ENCODE measurements at places on chromosomes 11 and 22.

GRCh38 chr11:3166268-3167142 is 1.4 kb upstream of the OSBPL5 start:
- peak; percentile 50 for DNase-seq

GRCh38 chr11:3090096-3090901 is 33.1 kb upstream of the CARS1 start:
- DNase-seq: no peak

DNA sequence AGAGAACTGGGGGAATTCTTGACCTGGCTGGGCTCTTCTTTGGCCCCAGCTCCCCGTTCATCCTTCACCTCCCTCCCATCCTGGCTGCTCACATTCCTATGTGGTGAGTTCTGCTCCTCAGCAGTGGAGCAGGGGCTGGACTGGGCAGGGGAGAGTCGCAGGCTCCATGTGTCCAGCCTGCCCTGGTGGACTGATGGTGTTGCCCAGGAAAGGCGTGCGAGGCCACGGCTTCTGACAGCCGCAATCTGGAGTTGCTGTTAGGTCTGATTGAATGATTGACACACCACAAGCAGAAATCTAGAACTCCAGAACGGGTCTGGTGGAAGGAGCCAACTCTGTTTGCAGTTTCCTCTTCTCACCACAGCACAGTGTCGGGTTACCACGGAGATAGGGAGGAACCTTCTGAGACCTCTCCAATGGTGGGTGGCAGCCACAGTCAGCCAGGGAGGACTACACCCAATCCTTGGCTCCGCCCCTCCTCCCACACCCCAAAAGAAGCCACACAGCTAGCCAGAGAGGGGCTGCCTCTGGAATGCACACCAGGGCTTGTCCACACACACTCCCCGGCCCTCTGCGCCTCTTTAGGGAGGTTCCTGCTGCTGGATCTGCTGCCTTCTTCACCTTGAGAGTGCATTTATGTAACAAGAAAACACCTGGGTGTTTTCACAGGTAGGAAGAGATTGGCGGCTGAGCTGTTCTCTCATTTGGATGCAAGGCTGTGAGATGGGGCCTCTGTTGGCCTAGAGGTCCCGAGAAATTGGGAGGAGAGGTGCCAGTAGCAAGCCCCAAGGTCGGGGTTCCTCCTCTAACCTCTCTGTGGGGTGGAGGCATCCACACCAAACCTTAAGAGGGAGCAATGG is 56.4 kb upstream of the CD44 start:
- no peak for DNase-seq

DNA sequence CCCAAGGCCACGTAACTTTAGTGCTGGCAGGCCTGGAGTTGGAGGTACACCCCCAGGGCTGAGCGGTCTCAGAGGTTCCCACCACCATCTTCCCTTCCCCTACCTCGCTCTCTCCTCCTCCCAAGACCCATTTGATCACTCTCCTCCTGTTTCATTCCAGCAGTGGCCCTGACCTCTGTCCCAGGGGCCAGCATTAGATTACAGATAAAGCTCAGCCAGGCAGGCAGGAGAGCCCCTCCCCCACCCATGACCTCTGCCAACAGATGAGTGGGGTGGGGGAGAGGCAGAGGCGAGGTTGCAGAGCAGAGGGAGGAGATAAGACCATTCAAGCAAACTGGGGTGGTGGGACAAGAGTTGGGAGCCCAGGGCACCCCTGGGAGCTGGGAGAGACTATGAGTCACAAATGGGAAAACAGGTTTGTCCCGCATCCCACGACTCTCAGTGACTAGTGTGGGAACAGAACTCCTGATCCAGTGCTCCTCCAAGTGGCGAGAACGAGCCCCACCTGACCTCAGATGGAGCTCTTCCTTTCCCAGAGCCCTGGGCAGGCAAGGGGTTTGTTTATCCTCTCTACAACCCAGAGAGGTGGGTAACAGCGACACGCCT is 367.9 kb downstream of the MN1 start:
- DNase-seq: no peak

GRCh38 chr22:42294034-42294985 is 23.9 kb upstream of the TCF20 start:
- peak; percentile 81 for DNase-seq

- DNase-seq: peak; percentile 23
Measured at GRCh38 chr11:2149864-2150847, 10.9 kb downstream of the INS start.

DNA sequence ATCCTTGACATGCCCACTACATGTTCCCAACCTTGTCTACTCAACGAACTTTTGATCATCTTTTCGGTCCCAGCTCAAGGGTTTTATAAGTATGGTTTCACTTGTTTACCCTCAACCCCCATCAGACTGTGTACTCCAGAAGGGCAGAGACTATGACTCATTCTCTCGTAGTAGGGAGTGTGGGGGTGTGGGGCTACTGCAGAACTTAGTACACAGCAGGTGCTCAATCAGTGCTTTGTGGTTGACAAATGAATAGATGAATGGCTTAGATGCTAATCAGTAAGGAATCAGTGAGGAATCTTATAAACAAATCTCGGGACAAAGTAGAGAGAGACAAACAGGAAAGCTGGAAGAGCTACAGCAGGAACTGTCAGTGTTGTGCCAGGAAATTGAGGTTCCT is 151.7 kb upstream of the PLET1 start:
- DNase-seq: no peak

- DNase-seq: no peak
Measured at GRCh38 chr22:27041745-27042310, 384.4 kb downstream of the MIAT start.

DNA sequence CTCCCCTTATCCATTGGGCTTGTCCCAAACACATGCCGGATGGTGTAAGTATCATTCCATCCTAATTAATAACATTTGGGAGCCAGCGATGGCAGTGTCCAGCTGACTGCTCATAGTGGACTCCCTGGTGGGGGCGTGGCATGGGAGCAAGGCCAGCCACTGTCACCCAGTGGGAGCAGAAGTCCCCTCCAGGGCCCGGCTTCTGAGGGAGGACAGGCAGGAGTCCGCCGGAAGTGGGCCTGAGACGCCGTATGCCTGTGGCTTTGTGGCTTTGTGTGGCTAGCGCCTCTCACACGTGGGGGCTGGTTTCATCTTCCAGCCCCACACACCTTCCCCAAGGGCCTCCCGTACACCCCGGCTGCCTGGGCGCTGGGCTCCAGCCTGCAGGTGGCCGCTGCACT is 124.5 kb downstream of the KCNQ1 start:
- DNase-seq: no peak

DNA sequence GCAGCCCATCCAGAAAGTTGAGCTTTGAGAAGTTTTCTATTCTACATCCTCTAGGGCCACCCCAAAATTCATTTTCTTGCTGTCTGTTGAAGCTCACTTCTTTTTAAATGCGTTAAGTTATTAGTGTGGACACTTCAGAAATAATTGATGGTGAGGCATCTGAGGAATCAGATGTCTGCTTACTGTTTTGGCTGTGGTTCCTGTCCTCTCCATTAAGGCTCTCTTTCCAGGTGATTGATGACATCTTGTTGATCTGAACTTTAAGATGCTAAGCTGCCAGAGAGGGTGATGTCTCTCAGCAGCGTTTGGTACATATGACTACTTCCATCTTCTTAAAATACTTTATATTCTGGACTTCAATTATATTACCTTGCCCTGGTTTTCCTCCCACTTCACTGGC is 45.2 kb downstream of the FAT3 start:
- DNase-seq: no peak

GRCh38 chr11:121420398-121420797 is 31.7 kb upstream of the SORL1 start:
- no peak for DNase-seq

GRCh38 chr11:19698493-19699292 is 13.9 kb upstream of the NAV2 start:
- DNase-seq: no peak

- no peak for DNase-seq
Measured at GRCh38 chr11:8372641-8373381, 109.1 kb upstream of the LMO1 start.

- no peak for DNase-seq
Measured at GRCh38 chr11:33178443-33179180, 17.3 kb upstream of the CSTF3 start.

- no peak for DNase-seq
Measured at GRCh38 chr11:65778901-65779668, 1.7 kb downstream of the AP5B1 start.

DNA sequence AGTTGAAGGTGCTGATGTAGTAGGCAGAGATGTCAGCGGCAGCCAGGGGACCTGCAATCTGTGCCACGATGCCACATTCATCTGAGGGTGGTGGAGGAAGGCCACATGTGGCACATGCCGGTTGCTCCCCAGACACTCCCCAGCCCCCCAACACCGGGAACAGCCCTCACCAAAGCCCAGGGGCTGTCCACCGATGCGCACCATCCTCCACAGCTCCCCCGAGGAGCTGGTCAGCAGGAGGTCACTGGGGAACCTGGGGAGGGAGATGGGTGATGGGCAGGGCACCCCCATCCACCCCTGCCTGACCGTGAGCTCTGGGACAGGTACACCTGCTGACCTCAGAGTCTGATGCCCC is 3.5 kb downstream of the CASTOR1 start:
- no peak for DNase-seq

DNA sequence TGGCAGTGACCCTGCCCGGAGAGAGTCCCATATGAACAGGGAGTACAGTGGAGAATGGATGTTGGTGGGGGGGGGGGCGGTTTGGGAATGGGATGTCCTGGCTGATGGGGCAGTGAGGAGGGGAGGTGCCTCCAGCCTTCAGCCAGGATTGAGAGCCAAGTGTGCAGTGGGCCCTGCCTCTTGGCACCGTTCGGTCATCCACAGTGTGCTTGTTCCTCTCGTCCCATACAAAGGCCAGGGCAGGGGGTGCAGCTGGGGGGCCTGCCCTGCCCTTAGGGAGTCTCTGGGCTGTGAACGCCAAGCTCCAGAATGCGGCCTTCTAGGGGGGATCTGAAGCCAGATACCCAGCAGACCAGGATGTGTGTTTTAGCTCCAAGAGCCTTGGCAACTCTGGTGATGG is 34.0 kb downstream of the KCNC1 start:
- DNase-seq: no peak

GRCh38 chr11:13008061-13008435 is 1.1 kb upstream of the RASSF10 start:
- DNase-seq: no peak

DNA sequence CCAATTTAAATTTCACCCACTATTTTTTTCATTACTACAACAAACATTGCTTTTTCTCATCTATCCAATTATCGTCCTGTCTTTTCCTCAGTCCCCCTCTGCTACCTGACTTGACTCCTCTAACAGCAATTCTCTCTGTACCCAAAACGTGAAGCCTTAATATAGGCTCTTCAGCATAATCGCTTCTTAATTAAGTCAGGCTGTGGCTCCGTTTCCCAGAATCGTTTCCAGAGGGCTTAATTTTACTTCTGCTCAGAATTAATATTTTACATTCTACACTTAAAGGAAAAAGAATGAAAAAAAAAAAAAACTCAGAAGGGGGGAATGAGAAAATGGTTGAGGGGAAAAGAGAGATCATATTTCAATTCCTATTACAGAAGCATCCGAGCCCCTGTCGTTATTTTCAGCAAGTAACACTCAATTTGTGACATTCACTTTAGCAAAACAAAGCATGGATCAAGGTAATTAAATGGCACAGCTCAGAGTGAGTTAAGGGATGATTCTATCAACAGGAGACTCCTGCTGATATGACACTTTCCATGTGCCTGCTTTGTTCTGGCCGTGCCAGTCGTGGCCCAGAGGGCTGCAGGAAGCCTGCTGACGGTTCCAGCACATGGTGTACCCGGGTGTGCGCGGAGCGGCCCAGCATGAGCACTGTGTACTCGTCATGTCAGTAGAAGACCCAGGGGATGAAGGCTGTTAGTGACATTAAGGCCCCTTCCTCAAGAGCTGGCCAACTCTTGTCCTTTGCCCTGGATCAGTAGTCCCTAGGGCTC is 272.5 kb downstream of the NTM start:
- no peak for DNase-seq

- DNase-seq: no peak
Measured at GRCh38 chr11:62882788-62883501, 2.2 kb downstream of the SLC3A2 start.

GRCh38 chr11:108853864-108854263 is 189.0 kb downstream of the DDX10 start:
- no peak for DNase-seq

- no peak for DNase-seq
Measured at GRCh38 chr11:409008-409599, 5.7 kb downstream of the SIGIRR start.

DNA sequence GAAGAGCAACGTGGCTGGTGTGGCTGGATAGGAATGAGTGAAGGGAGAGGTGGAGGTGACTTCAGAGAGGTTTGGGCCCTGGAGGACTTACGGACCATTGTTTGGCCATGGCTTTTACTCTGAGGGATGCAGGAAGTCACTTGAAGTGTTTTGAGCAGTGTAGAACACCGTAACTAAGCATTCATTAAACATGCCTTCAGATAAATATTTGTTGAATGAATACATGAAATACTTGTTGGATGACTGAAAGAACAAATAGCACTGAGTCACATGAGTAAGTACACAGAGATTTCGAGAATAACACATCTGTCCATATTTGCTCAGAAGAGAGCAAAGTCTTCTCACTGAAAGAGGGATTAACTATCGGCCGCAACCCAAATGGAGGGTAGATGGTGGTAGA is 182.7 kb upstream of the SNX19 start:
- no peak for DNase-seq

GRCh38 chr11:12088047-12088481 is 22.3 kb upstream of the MICAL2 start:
- no peak for DNase-seq

GRCh38 chr11:119666061-119666460 is 62.9 kb downstream of the NECTIN1 start:
- DNase-seq: no peak

DNA sequence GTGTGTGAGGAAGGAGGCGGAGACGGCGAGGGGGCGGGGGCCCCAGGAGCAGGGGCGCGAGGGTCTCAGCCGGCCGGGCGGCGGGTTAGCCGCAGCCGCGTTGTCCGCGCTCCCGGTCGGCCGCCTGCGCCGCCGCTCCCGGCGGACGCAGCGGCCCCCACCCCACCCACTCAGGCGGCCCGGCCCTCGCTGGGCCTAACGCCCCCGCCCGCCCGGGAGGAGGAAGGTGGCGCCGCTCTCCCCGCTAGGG is at the start of gene FCHSD2:
FCHSD2 (minus strand) TSS at position 191 of the 250 bp plus-strand sequence. CDS start 441 bp downstream, outside the sequence.
- no peak for DNase-seq

DNA sequence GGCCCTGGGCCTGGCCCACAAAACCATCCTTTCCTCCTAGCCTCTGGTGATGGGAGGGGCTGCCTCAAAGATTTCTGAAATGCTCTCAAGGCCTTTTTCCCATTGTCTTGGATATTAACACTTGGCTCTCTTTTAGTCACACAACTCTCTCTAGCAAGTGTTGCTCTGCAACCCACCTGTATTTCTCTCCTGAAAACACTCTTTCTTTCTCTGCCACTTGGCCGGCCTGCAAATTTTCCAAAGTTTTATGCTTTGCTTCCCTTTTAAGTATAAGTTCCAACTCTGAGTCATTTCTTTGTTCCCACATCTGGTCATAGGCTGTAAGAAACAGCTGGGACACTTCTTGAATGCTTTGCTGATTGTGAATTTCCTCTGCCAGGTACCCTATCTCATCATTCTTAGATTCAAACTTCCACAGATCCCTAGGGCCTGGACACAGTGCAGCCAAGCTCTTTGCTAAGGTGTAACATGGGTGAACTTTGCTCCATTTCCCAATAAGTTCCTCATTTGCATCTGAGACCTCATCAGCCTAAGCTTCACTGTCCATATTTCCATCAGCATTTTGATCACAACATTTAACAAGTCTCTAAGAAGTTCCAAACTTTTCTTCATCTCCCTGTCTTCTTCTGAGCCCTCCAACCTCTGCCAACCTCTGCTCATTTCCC is 93.8 kb downstream of the TRIM29 start:
- no peak for DNase-seq
